Activated CD4-positive, alpha-beta T cell treated with anti-CD3 and anti-CD28 coated beads for 1 hour (primary cell): ENCODE measurements at places on chromosomes 11 and 22.

DNA sequence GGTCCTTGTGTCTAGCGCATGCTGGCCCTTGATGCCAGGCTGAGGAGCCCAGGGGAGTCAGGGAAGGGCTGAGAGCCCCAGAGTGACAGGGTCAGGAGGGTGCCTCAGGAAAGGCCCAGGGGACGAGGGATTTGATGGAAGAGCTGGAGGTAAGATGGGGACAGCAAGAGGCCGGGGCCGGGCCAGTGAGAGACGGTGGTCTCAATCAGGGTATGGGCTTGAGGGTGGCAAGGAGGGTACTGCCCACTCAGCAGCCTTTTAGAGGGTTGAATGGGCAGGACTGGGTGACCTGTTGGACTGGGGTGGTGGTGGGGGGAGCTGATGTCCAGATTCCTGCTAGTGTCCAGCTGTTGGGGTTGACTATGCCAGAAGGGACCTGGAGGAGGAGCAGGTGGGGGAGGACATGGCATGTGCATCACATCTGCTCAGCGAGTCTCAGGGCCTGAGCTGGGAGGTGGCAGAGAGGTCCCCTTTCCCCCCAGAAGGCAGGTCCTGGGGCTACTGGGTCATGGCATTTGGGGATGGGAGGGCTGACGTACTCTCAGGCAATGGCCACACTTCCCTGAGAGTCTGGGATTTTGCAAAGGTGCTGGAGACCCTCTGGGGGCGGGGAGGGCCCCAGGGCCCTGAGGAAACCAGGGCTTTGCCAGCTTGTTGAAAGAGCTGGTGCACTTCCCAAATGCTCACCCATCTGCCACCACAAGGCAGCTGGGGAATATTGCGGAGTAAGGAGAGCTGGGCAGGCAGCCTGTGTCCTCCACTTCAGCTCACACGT lies 18.4 kb downstream of the MYO7A start:
- no peak for DNase-seq

DNA sequence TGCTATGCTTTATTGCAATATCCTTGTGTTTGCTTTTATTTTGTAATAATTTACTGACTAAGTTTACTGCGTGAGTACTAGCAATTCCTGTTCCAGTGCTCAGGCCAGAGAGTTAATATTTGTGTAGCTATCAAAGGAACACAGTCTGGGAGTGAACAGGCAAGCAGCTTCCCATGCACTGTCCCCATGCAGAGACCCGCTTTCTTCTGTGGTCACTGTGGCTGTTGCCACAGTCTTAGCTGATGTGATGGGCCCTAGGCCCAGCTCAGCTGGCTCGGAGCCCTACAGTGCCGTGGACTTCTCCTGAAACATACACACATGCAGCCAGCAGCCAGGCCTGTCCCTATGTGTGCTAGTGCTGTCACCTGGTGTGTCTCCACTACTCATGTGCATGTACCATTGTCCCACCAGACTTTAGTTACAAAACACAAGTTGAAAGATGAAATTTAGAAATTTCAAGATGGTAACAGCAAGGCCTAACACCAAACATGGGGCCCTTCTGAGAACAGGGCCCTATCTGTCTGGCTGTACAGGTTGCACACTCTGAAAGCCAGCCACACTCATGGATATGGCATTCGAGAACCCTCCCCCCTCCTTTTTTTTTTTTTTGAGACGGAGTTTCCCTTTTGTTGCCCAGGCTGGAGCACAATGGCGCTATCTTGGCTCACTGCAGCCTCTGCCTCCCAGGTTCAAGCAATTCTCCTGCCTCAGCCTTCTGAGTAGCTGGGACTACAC lies 12.3 kb upstream of the SCUBE2 start:
- DNase-seq = no peak

DNA sequence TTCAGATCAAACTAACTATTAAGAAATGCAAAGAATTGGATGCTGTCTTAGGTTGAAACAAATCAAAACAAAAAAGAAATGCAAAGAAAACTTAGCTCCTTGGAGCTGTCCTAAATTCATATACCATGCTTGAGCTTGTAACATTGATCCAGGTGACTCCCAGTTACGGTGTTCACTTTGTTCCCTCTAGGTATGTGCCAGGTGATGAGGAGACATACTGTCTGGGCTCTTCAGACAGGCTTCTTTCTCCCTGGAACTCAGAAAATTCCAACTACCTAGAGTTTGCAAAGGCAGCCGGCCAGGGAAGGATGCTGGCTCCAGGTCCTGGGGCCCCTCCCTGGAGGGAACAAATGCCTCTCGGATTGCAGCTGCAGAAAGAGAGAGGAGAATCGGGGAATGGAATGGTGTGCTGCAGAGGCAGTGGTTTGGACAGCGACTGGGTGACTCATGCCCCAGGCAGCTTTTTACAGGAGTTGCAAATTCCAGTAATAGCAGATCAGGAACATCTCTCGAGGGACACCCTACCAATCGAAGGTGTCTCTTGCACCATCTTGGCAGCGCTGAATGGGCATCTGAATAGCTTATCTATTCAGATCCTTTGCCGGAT lies 12.3 kb upstream of the ASPHD2 start:
- DNase-seq = no peak

- no peak for DNase-seq
These were observed 50.2 kb downstream of the LINC01488 start for GRCh38 chr11:69531717-69532088.

GRCh38 chr11:120601536-120601935 lies 90.0 kb downstream of the GRIK4 start:
- no peak for DNase-seq

GRCh38 chr22:30332994-30333706 lies 6.4 kb upstream of the TBC1D10A start:
- DNase-seq = no peak

DNA sequence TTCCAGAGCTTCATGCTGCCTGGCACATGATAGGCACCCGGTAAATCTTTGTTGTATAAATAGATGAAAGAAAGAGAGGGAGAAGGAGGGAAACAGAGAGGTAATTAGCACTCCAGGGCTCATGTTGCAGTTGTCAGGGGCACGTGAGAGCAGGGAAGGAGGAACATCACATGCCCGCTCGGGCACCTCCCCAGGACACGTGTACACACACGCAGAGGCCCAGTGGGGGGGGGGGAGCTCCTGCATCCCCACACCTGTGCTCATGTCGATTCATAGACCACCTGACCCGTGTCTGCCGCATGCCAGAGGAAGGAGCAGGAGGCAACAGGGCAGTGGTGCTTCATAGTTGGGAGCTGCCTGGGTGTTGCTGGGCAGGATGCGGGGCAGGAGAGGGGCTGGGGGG lies 37.1 kb upstream of the NNMT start:
- DNase-seq = no peak

DNA sequence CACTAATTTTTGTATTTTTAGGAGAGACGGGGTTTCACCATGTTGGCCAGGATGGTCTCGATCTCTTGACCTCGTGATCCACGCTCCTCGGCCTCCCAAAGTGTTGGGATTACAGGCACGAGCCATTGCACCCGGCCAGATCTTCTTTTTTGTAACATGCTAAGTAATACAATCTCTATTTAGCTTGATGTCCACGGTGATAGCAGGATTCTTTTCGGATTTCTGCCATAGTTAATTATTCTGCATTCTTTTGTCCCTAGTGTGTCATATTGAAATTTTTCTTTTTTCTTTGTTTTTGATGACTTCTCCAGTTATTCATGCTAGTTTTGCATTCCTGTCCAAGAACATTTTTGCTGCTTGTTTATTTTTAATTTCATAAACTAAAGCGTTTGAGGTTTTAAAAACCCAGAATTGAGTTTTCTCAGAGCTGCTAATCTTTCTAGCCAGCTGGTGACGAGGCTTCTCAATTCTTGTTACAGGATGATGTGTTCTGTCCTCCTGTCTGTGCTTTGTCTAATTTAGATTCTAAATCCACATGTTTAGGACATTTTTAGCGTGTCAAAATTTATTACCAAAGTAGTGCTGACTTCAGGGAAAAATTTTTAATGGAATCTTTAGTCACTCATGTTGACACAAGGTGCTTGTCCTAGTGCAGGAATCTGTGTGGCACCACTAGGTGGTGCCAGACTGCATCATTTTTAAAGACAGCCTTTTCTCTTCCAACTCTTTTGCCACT lies 21.8 kb downstream of the NF2 start:
- no peak for DNase-seq
